ENCODE measurements at places on chromosomes 2 and 18.

- no peak for DNase-seq
Observed at GRCh38 chr2:140085674-140086073, 1305.5 kb upstream of the NXPH2 start.

DNA sequence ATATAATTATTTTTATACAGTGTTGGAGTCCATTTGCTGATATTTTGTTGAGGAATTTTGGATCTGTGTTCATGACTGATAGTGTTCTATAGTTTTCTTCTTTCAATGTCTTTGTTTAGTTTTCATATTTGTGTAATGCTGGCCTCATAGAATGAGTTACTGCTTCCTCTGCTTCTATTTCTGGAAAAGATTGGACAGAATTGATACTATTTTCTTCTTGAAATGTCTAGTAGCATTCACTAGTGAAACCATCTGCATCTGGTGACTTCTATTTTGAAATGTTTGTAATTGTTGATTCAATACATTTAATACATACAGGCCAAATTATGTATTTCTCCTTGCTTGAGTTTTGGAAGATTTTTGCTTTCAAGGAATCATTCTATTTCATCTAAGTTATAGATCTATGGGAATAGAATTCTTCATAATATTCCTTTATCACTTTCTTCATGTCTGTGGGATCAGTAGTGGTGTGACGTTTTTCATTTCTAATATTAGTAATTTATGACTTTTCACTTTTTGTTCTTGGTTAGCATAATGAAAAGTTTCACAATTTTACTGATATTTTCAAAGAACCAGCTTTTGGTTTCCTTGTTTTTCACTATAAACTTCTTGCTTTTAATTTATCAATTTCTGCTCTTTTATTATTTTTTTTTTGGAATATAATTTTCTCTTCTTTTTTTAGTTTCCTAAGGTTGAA lies 509.9 kb upstream of the VRK2 start:
- DNase-seq, result no peak

DNA sequence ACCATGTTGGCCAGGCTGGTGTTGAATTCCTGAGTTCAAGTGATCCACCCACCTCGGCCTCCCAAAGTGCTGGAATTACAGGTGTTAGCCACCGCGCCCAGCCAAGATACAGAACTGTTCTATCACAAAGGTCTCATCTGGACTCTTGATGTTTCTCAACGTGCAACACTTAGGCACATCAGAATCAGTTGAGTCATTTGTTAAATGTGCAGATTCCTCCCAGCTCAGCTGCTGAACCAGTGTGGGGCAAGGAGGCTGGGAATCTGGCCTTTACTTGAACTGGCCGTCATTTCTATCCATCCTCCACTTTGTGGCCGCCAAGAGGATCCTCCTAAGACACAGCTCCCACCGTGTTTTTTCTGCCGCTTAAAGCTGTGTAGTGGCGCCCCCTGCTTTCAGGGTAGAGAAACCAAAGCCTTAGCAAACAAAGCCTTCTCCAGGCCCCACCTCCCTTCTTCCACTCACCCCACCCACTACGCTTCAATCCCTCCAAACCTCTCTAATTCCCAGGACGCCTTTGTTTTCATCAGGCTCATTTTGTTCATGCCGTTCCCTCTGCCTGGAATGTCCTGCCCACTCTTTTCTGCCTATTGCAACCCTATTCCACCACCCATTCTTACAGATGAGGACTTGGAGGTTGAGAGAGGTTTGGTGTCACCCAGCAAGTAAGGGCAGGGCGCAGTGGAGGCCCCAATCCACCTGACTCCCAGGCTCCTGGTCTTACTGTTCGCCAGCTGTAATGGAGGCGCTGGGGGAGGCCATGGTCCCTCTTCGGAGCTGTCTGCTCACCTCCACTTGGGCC lies 776 bp upstream of the SPEG start:
- no peak for DNase-seq

DNA sequence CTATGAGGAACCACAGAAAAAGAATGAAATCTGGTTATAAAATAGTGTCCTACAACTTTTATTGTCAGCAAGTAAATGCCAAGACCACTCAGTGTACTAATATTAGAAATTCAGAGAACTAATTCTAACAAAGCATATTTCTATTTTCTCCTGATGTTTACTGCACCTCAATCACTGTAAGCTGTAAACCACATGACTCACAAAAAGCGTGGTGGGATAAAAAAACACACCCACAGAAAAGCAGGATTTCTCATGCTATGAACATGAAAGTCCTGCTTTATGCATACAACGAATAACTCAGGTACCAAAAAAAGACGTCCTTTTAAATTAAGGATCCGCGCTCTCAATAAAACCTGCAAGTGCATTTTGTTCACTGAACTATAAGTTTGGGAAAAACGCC lies 797 bp downstream of the TXNL4A start:
- DNase-seq, result no peak

- no peak for DNase-seq
Observed at GRCh38 chr2:148932536-148932935, 57.5 kb downstream of the KIF5C start.

All from activated naive CD4-positive, alpha-beta T cell treated with anti-CD3 and anti-CD28 coated beads, Interleukin-2, amount 50 U/mL, for 16 hours (primary cell).